Esophagus squamous epithelium (tissue), 5 donors: ENCODE measurements at places on chromosomes 2 and 18.

DNA sequence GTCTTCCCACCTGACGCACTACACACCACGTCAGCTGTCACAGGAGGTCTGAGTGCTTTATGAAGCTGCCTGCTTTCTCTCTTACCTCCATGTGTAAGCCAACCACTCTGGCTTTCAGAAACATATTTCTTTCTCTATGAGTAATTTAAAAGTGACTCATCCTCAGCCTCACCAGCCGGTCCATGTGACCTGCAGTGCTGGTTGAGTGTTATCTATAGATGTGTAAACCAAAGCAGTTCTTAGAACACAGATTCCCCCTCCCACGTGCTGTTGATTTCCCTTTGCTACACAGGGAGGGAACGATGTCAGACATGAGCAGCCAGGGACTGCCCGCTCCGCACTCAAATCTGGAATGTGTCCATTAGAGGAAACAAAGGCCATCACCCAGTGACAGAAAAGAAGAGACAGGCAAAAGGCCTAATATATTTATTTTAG lies 157.8 kb downstream of the BCL2 start:
- peak; percentile 41 for DNase-seq

DNA sequence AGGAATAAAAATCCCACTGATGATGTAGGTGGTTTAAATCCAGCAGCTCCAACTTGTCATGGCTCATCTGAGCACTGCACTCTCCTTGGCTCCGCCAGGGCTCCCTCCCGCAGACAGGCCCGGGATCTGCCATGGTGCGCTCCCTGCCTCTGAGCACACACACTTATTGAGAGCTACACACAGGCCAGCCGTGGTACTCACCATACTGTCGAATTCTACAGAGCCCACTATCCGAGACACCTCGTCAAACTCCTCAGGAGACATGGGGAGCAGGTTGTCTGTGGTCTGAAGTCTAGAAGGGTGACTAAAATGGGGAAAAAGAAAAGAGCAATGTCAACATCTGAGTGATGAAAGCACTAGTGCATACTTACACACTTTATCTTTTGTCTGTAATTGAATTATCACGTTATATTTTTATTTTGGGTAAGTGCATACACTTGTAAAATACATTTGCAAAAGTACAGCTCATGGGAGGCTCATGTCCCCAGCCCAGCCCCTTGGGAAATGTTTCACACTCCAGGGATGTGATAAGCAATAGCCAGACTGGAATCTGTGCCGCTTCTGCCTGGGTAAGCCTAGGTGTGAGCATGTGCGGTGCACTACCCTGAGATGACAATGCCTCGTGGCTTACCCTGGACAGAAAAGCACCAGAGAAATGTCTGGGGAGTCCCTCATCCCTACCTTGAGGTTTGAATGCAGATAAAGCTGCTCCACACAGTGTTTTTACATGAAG lies 39.2 kb downstream of the STAT1 start:
- DNase-seq = no peak

GRCh38 chr2:208466920-208467298 lies 60.3 kb downstream of the PTH2R start:
- no peak for DNase-seq

DNA sequence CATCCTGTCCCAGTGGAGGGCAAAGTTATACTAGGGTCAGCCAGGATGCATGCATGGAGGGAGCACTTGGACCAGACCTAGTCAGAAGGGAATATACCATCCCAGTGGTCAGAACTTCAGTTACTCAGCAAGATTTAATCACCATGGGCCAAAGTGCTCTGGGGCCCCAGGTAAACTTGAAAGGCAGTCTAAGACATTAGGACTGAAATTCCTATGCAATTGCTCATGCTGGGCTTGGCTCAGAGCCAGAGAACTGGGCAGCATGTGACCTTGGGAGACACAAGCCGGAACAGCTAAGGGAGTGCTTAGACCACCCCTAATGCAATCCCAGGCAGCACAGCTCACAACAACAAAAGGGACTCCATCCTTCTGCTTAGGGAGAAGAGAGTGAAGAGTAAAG lies 401.3 kb downstream of the KCNJ3 start:
- no peak for DNase-seq

GRCh38 chr2:195461010-195461409 lies 196.0 kb upstream of the SLC39A10 start:
- DNase-seq = no peak

- no peak for DNase-seq
These were observed 16.7 kb downstream of the NOSTRIN start for GRCh38 chr2:168819050-168819715.

DNA sequence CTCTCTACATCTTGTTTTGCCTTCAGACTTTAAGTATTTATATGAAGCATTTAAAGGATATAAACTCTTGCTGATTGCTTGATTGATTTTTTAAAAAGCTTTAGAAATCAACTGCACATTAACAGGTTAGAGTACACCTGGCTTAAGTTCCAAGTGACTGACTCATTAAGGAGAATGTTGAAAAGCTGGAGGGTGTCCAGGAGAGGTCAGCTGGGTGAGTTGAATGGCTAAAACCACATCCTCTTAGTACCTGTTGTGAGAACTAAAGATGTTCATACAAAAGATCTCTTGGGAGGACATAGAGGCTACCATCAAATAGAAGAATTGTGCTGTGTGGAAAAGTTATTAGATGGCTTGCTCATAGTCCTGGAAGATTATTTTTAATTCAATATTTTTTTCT lies 206.8 kb downstream of the TXNL1 start:
- DNase-seq = no peak

GRCh38 chr2:162473-163382 lies 101.1 kb downstream of the SH3YL1 start:
- no peak for DNase-seq
